ENCODE measurements at places on chromosomes 2 and 18. TPM values are rescaled to one million over a fixed set of nuclear protein-coding genes. Genes with fewer than 3 reads are reported as not detected.

DNA sequence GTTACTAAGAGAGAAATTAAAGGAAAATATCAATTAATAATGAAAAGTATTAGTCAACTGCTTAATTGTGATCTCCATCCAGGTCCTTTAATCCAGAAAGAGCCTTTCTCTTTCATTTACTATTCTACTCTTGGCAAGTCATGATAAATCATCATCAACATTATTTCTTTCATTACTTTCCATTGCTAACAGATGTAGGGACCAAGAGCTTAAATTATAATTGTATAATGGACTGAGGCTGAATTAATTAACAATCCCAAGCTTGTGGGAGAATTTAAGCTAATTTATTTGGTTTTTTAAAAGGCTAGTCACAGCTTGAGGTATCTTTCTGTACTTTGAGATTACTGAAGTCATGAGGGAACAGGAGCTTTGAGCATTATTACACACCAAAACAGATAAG is 223.9 kb downstream of the ERBB4 start:
- DNase-seq: no peak

GRCh38 chr2:156486147-156486546 is 50.0 kb downstream of the GPD2 start:
- DNase-seq: no peak

DNA sequence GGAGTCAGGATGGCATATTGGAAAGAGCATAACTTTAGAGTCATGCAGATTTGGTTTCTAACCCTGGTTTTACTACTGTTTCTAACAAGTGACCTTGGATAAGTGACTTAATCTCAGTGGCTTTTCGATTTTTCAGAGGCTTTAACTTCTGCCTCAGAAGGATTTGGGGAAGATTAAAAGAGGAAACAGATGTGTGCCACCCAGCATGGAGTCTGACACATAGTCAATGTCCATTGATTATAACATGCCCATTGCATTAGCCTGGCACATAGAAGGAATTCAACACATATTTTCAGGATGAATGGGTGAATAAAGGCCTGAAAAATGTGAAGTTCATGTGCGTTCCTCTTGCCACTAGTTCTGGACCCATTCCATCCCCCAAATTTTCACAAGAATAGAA is 438.2 kb downstream of the EPHA4 start:
- DNase-seq: no peak

- DNase-seq: no peak
These were observed 11.3 kb upstream of the MLPH start for GRCh38 chr2:237475704-237476141.

DNA sequence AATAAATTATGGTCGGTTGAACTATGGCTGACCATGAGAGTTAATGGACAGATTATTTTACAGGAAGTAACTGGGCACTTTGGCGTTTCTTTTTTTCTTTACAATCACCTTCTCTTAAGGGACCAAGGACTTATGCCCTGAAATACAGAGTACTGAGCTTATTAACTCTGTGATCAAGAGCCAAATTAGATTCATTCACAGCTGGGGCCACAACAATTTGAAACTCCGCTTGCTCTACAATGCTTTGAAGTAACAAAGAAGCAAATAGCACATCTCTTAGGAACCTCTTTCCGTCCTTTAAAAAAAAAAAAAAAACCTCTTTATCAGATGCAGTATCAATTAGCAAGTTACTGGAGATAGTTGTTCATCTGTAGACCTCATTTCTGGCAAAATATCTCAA is 112.0 kb downstream of the LYPD6 start:
- DNase-seq: no peak

DNA sequence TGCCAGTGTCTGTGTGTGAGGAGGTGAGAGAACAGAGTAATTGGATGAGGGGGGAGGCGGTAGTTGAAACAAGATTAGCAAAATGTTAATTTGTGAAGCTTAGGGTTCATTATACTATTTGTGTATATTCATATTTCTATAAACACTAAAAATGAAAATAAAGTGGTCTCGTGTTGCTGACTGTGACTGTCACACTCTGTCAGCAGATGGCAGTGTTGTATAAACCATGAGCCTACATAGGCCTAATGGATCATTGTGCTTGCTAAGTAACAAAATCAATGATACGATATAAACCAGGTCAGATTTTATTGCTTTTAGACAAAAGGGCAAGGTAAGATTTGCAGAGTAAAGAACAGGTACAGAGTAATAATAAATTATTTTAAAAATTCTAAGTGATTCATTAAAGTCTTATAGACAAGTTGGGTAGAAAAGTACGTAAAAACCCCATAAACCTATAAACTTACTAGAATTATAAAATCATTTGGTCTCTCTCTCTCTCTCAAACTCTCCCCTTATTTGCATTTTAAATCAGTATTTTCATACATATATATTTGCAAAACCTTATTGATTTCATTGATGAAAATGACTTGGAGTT is 182.7 kb downstream of the RPIA start:
- no peak for DNase-seq

- no peak for DNase-seq
These were observed 10.0 kb downstream of the PRELID3A start for GRCh38 chr18:12417687-12418086.

GRCh38 chr2:200871151-200871550 is 6.7 kb upstream of the CLK1 start:
- DNase-seq: no peak

DNA sequence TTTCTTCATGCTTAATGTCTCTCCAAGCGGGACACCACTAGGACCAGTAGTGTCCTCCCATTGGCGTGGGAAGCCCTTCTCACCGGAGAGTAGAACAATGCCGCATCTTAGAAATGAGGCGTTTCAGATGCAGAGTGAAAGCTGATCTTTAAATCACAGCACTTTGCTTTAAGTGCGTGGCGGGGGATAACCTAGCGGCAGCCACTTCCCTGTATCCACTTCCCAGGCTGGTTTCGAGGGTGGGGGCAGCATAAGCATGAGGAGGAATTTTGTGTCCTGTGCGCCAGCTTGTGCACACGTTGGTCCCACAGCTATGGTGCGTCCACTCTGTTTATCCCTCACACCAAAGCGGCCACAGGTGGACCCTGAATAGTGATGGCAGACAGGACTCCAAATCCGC is 63.1 kb downstream of the MBP start:
- DNase-seq: no peak

- no peak for DNase-seq
These were observed 15.2 kb downstream of the RAMP1 start for GRCh38 chr2:237874585-237875161.

- DNase-seq: no peak
These were observed 72.4 kb upstream of the NPAS2 start for GRCh38 chr2:100747551-100747950.

GRCh38 chr2:10169053-10169578 is 46.6 kb downstream of the RRM2 start:
- DNase-seq: no peak

- DNase-seq: no peak
These were observed 346.1 kb upstream of the PLGLB2 start for GRCh38 chr2:87401726-87402345.

DNA sequence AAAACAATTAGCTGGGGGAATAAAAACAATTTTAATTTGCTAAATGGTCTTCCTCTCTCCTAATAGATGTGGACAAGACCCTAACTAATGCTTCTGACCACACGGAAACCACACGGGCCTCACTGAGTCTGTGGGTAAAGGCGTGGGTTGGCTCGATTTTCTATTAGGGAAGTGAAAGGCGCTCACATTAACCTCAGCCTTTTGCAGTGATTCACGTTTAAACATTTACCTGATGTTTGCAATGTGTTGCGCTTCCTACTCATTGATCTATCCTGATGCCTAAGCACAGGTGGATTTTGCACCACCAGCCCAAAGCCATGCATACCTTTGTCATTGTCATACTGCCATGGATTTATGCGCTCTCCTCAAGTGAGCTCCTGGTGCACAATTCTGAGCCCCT is 35.6 kb upstream of the NRP2 start:
- DNase-seq: no peak

DNA sequence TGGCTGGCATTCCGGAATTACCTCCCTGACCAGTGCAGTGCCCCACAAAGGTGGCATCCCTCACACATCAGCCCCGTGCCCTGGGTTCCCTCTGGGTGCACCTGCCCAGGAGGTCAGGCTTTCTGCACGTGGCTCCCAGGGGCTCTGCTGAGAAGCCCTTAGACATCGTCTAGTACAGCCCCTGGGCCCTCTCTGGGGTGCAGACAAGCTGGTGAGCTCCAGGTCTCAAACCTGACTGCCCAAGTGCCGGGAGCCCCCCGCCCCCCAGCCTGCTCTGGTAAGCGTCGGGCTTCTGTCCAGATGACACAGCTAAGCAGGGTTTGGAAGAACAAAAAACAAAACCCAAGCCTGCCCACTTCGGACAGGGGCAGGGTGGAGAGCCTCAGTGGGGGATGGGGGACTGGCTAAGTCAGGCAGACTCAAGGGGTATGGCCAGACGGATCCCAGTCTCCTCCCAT is 20.2 kb downstream of the TWIST2 start:
- DNase-seq: peak; percentile 36

DNA sequence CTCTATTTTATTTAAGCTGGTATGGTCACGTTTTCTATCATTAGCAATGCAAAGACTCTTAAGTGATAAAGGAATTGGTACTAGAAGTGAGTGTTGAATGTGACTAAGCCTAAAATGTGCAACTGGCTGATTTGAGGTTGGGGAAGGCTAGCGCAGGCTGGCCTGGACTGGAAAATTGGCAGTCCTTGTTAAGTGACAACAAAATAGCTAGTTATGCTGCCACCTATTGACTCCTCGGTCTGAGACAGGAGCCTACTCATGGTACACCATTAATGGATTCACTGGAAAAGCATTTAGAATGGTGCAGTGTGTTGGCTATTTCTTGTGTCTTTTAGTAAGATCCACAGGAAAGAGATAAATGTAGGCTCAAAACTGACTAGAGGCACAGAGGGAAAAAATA is 5.7 kb upstream of the WIPF1 start:
- DNase-seq: no peak

DNA sequence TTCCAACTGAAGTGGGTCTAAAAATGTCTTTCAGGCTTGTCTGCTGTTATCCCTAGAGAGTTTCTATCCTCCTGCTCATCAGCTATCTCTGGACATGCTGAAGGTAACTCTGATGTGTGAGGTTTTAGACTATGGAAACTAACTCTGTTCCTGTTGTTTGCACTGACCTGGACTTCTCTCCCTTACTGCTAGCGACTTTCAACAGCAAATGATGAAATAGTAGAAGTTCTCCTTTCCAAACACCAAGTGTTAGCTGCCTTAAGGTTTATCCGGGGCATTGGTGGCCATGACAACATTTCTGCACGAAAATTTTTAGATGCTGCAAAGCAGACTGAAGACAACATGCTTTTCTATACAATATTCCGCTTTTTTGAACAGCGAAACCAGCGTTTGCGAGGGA is 26.9 kb downstream of the RMC1 start:
- DNase-seq: no peak

DNA sequence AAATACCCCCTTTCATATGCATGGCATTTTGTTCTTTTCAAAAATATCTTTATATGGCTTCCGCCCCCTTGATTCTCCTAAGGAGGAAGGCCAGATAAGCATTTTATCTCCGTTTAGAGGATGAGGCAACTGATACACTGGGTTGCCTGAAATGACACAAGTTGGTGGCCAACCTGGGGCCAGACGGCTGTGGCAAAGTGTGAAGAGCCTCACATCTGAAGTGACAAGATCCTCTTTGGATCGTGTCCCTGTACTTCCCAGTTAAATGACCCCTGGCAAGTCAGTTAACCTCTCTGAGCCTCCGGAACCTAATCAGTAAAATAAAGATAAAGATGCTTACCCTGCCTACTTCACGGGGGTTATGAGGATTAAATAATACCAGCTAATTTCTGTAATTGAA is 4.6 kb downstream of the SETBP1 start:
- DNase-seq: no peak

DNA sequence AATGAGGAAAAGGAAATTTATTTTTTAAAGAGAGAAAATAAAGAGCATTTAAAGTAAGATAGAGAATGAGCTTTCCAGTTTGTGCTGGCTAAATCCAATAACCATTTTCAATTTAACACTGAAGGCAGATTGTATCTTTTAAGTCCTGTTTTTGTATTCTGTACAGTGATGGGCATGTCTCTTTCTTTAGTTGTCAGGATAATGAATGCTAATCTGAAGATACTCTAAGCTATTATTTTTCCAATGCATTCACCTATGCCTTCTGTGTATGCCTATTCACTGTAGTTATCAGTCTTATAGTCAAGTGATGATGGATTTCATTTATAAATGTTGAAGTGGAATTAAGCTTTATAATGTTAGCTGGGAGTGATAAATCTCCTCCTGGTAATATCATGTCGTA is 101.4 kb downstream of the DYNAP start:
- no peak for DNase-seq

DNA sequence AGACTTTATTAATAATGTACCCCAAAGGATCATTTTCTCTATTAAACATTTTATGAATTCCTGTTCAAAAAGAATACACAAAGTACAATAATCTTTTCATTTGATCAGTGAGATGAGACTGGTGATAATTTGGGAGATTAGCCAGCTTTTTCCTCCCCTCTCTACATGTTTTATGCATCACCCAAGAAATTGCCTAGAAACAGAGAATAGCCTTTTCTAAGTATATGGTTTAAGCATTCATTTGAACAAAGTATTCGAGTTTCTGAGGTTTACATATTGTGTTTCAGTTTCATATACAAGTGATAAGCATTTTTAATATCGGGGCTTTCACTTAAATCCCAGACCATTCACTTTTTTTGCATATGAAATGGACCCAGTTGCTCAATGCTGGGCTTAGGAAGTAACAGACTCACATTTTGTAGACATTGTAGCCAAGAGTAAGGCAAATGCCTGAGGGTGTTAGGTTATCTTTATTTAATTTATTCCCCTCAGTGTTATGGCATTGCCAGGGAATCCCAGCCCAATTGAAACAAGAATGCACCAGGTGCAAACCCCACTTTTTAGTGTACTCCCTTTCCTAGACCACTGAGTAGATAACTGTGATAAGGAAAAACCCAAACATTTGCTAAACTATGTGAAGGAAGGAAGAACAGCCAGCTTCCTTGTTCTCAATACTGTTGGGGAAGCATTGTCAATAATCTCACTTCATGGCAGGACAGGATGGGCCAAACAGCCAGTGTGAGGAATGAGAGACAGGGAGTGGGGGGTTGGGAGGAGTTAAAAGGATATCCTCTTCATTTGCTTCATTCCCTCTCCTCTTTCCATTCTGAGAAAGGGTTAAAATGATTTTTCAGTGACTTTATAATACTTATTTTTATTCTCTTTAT is 3.5 kb downstream of the CPO start:
- DNase-seq: no peak

The GPR45 gene
- polyA plus RNA-seq: not detected

The C1QL2 gene
- polyA plus RNA-seq: not detected

The PSMD1 gene
- polyA plus RNA-seq: 73.2 TPM

The IL36RN gene
- not detected for polyA plus RNA-seq

The AMMECR1L gene
- polyA plus RNA-seq: 8.9 TPM

The NPC1 gene
- polyA plus RNA-seq: 26.4 TPM

The SDC1 gene
- 0.62 TPM for polyA plus RNA-seq

The DGUOK gene
- 70.7 TPM for polyA plus RNA-seq

The LYG2 gene
- not detected for polyA plus RNA-seq

The ZEB2 gene
- 84.8 TPM for polyA plus RNA-seq

The COBLL1 gene
- polyA plus RNA-seq: 11.5 TPM

The ID2 gene
- polyA plus RNA-seq: 315 TPM
